ENCODE measurements at places on chromosomes 16 and 17.

- no peak for DNase-seq
Observed at GRCh38 chr17:70070305-70071027, 4.6 kb upstream of the KCNJ16 start.

- DNase-seq, result no peak
Observed at GRCh38 chr17:79071161-79071740, 3.4 kb upstream of the ENGASE start.

DNA sequence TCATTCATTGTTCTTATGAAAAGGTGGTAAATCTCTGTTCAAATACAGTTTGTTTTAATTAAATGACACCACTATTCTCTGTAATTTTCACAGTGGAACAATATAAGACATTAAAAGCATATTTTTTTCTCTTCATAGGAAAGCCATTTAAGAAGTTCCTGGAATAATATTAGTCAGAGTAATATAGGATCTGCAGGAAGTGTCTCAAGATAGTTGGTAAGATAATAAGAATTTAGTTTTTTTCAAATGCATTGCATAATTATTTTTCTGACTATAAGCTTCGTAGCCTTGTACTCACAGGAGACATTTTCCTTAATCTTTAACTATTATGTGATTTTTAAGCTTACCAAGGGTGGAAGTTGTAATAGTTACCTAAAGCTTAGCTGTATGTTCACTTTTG is 16.9 kb downstream of the STXBP4 start:
- DNase-seq, result no peak

- no peak for DNase-seq
Observed at GRCh38 chr17:18069101-18069500, 18.6 kb upstream of the DRG2 start.

DNA sequence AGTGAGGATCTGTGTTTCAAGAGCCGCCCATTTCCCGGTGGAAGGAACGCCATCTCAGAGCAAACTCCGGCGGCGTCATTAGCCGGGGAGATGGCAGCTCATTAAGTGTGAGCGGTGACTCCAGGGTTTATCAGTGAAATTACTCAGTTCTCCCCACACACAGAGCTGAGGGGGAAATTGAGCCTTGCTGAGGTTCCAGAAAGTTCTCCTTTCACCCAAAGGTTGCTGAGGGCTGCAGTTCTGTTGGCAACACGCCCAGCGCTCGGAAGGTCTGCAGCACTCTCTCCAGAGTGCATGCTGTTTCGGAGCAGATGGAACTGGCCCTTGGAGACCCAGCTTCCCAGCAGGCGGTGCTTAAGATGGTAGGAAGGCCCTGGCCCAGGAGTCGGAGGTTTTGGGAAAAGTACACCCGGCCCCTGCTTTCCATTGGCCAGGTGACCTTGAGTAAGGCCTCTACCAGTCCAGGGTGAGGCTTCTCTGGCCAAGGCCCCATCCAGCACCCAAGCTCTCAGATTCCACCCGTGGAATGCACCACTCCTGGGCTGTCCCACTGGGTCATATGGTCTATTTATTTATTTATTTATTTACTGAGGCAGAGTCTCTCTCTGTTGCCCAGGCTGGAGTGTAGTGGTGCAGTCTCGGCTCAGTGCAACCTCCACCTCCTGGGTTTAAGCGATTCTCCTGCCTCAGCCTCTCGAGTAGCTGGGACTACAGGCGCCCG is 167.7 kb upstream of the CIBAR2 start:
- DNase-seq, result no peak

GRCh38 chr17:7208027-7208571 is 11.5 kb downstream of the DLG4 start:
- DNase-seq, result no peak

DNA sequence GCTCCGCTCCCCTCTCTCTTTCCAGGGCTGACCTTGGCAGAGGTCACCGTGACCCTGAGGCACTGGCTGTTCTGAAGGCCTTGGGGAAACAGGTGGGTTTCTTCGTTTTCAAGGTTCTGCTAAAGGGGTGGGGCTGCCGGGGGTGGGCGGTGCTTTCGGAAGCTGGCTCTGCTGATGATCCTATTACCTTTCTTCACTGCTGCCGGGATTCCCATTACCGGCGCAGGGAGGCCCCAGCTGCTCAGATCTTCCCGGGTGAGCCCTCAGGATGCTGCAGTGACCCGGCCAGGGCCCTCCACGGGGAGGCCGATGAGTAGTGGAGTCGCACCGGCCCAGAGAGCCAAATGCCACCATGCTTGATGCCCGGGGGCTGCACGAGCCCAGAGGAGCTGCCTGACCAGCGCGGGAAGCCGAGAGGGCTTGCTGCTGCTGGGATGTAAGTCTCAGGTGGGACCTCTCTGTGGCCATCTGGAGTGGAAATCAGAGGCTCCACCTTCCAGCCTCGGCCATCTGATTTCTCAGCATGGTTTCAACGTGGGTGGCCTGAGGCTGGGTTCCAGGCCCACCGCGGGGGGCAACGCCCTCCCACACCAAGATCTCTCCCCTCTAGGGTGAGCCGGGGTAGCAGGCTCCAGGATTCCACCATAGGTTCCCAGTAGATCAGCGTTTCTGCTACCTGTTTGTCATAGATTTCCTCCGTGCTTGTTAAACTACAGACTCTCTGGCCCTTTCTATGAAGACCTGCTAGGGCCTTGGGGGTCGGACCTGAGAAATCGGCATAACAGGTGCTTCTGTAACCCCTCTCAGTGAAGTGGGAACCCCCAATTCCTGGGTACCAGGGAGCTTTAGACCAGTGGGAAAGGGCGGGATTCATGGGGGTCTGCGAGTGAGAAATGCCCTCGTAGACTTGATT is 21.6 kb upstream of the ADCY7 start:
- no peak for DNase-seq

Data from naive thymus-derived CD8-positive, alpha-beta T cell (primary cell).